Left lobe of liver (tissue), 2 donors: ENCODE measurements at places on chromosomes 6 and 20. TPM values are rescaled to one million over a fixed set of nuclear protein-coding genes. Genes with fewer than 3 reads are reported as not detected.

- DNase-seq, result no peak
Observed at GRCh38 chr6:166587631-166588413, 1.3 kb upstream of the RAMACL start.

DNA sequence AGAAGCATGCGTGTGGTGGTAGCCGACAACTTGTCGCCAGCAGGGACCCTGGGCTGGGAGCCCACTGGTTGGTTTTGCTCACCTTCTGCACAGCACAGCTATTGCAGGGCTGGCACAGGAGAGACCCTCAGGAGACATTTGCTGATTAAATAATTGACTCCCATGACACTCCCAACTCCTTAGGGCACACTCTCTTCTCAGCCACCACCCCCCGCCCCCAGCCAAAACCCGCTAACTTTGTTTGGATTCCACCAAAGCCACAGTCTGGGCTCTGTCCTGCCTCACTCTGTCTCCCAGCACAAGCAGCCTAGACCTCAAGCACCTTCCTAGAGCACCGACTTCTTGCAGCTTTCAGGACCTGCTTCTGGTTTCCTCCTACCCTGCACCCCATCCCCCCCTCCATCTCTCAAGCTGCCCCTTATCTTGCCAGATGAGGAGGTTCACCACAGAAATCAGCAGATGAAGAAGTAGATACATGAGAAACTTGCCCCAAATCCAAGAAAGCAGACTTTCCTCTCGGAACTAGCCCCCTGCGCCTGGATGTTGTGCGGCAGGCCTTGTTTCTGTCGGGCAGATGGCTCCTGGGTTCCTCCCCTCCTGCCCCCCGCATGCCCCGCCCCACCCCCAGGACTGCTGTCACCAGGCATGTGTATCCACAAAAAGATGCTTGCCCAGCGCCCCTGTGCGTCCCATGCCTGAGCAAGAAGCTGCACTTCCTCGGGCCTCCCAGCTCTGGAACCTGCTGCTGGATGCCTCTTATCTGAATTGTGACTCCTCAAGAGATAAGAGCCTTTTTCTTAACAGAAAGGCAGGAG, 35.0 kb upstream of the CD93 start:
- DNase-seq, result no peak

- DNase-seq, result no peak
Observed at GRCh38 chr6:42784717-42785498, 3.1 kb downstream of the BICRAL start.

GRCh38 chr6:158213925-158214674, 46.0 kb downstream of the GTF2H5 start:
- DNase-seq, result peak; percentile 51

DNA sequence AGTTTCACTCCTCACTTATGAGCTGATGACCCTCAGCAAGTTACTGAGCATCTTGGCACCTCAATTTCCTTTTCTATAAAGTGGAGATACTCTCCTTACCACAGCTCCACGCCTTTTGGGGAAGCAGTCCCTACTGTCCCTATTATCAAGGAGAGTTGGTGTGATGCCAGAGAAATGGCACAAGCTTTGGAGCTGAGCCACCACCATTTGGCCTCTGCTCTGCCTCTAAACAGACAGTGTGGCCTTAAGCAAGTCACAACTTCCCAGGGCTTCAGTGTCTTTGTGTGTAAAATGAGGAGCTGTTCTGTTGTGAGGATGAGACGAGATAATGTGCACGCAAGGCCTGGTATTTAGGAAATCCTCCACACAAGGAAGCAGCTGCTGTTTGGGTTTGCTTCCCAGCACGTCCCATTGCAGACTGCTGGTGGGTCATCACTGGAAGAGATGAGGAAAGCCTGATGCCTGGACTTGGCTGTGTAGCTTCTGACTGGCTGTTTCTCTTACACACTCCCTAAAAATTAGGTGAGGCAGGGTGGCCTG, 18.5 kb downstream of the NSFL1C start:
- DNase-seq, result peak; percentile 58

DNA sequence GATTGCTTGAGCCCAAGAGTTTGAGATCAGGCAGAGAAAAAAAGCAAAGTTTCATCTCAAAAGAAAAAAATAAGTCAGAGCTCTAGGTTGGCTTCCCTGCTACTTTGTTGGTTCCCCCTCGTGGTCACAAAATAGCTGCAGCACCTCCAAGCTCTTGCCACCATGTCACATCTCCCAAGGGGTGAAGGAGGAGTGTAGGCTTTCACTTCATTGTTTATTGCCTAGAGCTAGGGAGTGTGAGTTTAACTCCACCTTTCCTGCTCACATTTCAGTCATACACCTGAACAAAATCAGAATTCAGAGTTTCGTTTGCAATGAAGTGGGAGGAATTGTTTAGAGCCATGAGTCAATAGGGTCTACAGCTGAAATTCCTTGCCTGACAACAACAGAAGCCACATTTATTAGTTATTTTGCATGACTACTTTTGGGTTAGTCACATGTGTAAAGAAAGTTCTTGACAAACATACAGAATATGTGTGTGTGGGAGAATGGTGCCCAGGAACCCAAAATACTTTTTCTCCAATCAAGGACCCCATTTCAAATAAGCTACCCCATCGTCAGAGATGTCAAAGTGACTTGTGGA, 56.2 kb upstream of the UFL1 start:
- DNase-seq, result no peak

Gene FGD2
- 10.3 TPM for total RNA-seq

Gene PSMG4
- 11.9 TPM for total RNA-seq

Gene VWA7
- total RNA-seq, result 2.3 TPM

Gene NKAIN2
- total RNA-seq, result not detected
